MCF 10A (cell line): ENCODE measurements at places on chromosomes 6 and 20. TPM values are rescaled to one million over a fixed set of nuclear protein-coding genes. Genes with fewer than 3 reads are reported as not detected.

DNA sequence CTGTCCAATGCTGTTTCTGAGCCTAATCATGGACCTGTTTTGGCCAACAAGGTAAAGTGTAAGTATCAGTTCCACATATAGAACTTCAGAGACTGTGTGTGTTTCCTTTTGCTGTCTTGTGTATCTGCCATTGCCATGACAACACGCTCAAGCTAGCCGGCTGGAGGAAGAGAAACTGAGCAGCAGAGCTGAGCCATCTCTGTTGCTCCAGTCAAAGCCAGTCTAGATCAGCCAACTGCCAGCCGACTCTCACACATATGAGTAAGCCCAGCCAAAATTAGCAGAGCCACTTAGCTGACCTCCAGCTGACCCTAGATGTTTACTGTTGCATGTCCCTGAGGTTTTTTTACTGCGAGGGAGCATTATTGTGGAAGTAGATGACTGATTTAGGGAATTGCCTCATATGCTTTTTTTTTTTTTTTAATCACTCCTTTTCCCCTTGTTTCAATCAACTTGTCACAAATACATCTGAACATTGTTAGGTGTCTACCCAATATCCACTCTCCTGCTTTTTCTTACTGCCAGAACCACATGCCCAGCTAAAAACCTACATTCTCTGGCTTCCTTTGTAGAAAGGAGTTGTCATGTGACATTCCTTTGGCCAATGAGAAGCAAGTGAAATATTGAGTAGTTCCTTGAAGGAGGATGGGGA is 304.3 kb upstream of the SUPT3H start:
- H3K36me3 ChIP-seq: no peaks in the 10 kb centered on the region
- H3K27ac ChIP-seq: no peak overlapping the region
- DNase-seq: peak; percentile 38
- H3K27me3 ChIP-seq: no peaks in the 10 kb centered on the region
- H3K4me3 ChIP-seq: no peak overlapping the region

GRCh38 chr6:140462453-140463311 is 1088.2 kb upstream of the CITED2 start:
- peak overlapping the region; percentile 47 for H3K27ac ChIP-seq
- peaks cover 16% of the 10 kb centered on the region for H3K4me1 ChIP-seq
- no peak overlapping the region for H3K4me3 ChIP-seq
- DNase-seq: peak; percentile 75
- H3K36me3 ChIP-seq: no peaks in the 10 kb centered on the region

GRCh38 chr6:11197175-11197536 is 35.3 kb downstream of the NEDD9 start:
- H3K36me3 ChIP-seq: no peaks in the 10 kb centered on the region
- no peaks in the 10 kb centered on the region for H3K27me3 ChIP-seq
- no peak overlapping the region for H3K27ac ChIP-seq
- no peak for DNase-seq
- H3K4me3 ChIP-seq: no peak overlapping the region
- peaks cover 5% of the 10 kb centered on the region for H3K4me1 ChIP-seq

Gene SLC22A2
- total RNA-seq: not detected in 2 replicates

Gene PRPH2
- not detected in 2 replicates for total RNA-seq

GRCh38 chr20:62551407-62552323 is 75.9 kb upstream of the GATA5 start:
- peaks cover 52% of the 10 kb centered on the region for H3K27me3 ChIP-seq
- no peaks in the 10 kb centered on the region for H3K36me3 ChIP-seq
- H3K4me1 ChIP-seq: peaks cover 6% of the 10 kb centered on the region
- no peak overlapping the region for H3K27ac ChIP-seq
- DNase-seq: no peak
- no peak overlapping the region for H3K4me3 ChIP-seq

GRCh38 chr6:125037827-125038226 is 75.6 kb downstream of the RNF217 start:
- H3K27ac ChIP-seq: no peak overlapping the region
- H3K27me3 ChIP-seq: no peaks in the 10 kb centered on the region
- H3K36me3 ChIP-seq: peaks cover 6% of the 10 kb centered on the region
- peaks cover 20% of the 10 kb centered on the region for H3K4me1 ChIP-seq
- DNase-seq: no peak
- no peak overlapping the region for H3K4me3 ChIP-seq

Gene RAET1E
- 28.9 and 37.6 TPM in 2 replicates for total RNA-seq

DNA sequence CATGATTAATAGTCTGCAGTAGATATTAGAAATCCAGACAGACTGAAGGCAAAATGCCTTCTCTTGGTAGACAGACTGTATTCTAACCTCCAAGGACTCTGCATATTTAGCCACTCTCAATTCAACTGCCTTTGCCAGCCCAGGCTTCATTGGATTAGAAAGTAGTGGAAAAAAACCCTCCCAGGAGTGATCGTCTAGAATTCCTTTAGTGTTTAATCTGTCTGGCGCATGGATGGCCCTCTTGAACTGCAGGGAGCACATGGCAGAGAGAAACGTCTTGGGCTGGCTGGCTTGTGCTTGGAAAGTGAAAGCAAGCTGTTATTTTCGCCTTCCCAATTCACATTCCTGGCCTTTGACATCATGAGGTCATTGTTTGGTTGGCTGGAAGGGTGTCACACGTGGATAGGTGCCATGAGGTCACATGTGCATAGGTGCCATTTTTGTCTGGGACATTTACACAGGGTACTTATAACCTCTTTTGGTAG is 30.9 kb upstream of the NEDD9 start:
- H3K36me3 ChIP-seq: no peaks in the 10 kb centered on the region
- H3K27me3 ChIP-seq: no peaks in the 10 kb centered on the region
- no peak overlapping the region for H3K4me3 ChIP-seq
- peak overlapping the region; percentile 52 for H3K27ac ChIP-seq
- DNase-seq: peak; percentile 40

DNA sequence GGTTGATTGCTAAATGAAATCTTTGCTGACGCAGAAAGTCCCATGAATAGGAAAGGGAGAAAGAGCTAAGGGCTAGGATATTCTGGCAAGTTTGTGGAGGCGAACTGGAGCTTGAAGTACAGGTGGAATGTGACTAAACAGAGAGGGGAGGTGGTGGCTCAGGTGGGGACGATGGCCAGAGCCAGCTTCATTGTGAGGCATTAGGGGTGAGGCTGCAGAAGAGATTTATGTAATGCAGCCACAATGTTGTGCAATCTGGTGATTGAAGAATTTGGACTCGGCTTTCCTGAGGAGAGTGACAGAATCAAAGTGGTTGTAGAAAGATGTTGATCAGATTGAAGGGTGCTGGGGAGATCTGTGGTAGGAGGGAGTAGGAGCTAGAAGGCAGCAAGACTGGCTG is 42.9 kb upstream of the SPACA1 start:
- H3K27ac ChIP-seq: peak overlapping the region; percentile 2
- no peak overlapping the region for H3K4me3 ChIP-seq
- peaks cover 21% of the 10 kb centered on the region for H3K4me1 ChIP-seq
- peak; percentile 54 for DNase-seq

GRCh38 chr20:36736451-36737182 is 9.3 kb downstream of the NDRG3 start:
- H3K36me3 ChIP-seq: no peaks in the 10 kb centered on the region
- H3K27me3 ChIP-seq: no peaks in the 10 kb centered on the region
- DNase-seq: no peak
- no peak overlapping the region for H3K4me3 ChIP-seq

GRCh38 chr6:38638941-38639497 is 710 bp downstream of the BTBD9 start:
- peaks cover 24% of the 10 kb centered on the region for H3K4me1 ChIP-seq
- H3K36me3 ChIP-seq: no peaks in the 10 kb centered on the region
- peak overlapping the region; percentile 86 for H3K4me3 ChIP-seq
- peak overlapping the region; percentile 94 for H3K27ac ChIP-seq

- H3K4me1 ChIP-seq: peaks cover 18% of the 10 kb centered on the region
- H3K27ac ChIP-seq: no peak overlapping the region
- no peak for DNase-seq
Measured at GRCh38 chr20:22789676-22790075, 205.3 kb upstream of the FOXA2 start.

Gene JAG1
- total RNA-seq: 62.5 and 88.0 TPM in 2 replicates

DNA sequence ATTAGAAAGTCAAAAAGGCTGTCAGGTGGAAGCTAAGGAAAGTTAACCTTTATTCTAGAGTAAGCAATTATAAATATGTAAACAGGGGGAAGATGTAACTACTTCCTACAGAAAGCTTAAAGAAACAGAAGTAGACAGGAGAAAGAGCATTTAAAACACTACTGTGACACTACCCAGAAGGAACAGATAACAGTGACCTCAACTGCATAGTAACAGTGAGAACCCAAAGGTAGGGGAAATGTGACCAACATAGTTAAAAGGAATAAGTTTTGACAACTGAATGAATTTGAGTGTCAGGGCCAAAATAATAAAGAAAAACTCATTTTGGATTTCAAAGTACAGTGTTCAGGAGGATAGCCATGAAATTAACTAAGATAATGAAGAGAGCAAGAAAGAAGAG is 43.5 kb downstream of the IBTK start:
- peaks cover 11% of the 10 kb centered on the region for H3K4me1 ChIP-seq
- no peak overlapping the region for H3K4me3 ChIP-seq
- peaks cover 84% of the 10 kb centered on the region for H3K36me3 ChIP-seq
- H3K27ac ChIP-seq: peak overlapping the region; percentile 43
- H3K27me3 ChIP-seq: no peaks in the 10 kb centered on the region

- H3K4me1 ChIP-seq: no peaks in the 10 kb centered on the region
- H3K4me3 ChIP-seq: no peak overlapping the region
- no peak for DNase-seq
- H3K27me3 ChIP-seq: peaks cover 56% of the 10 kb centered on the region
Measured at GRCh38 chr6:69901361-69901760, 35.0 kb downstream of the COL19A1 start.

Gene NOP56
- 228 and 340 TPM in 2 replicates for total RNA-seq

Gene STX11
- total RNA-seq: 1.1 and 2.1 TPM in 2 replicates

Gene TCF21
- not detected in 2 replicates for total RNA-seq
